Epithelial cell of alveolus of lung (primary cell): ENCODE measurements at places on chromosomes 12 and 14. TPM values are rescaled to one million over a fixed set of nuclear protein-coding genes. Genes with fewer than 3 reads are reported as not detected.

RDH12 gene
- total RNA-seq = not detected in 2 replicates

PMCH gene
- not detected in 2 replicates for total RNA-seq

PTHLH gene
- total RNA-seq = 2.3 and 3.0 TPM in 2 replicates

OTOGL gene
- total RNA-seq = under 0.01 TPM in 1 of 2 replicates, not detected in the other

CRIP1 gene
- total RNA-seq = 9.1 and 20.7 TPM in 2 replicates

HSP90B1 gene
- total RNA-seq = 537 and 672 TPM in 2 replicates

MTERF2 gene
- total RNA-seq = 3.2 and 7.8 TPM in 2 replicates

GPR84 gene
- total RNA-seq = 0.13 TPM in 1 of 2 replicates, not detected in the other

SSPN gene
- 3.8 and 13.3 TPM in 2 replicates for total RNA-seq

MEG3 gene
- total RNA-seq = 23.8 and 75.1 TPM in 2 replicates

SRRM4 gene
- total RNA-seq = not detected in 2 replicates

RPGRIP1 gene
- under 0.01 TPM in 1 of 2 replicates, not detected in the other for total RNA-seq

MORN3 gene
- total RNA-seq = under 0.01 and 1.6 TPM in 2 replicates

MIP gene
- total RNA-seq = not detected in 2 replicates

TMEM63C gene
- 0.65 TPM in 1 of 2 replicates, not detected in the other for total RNA-seq

C3AR1 gene
- total RNA-seq = 1.9 TPM in 1 of 2 replicates, not detected in the other

TSPAN11 gene
- total RNA-seq = 2.1 and 11.8 TPM in 2 replicates
